ENCODE measurements at places on chromosomes 4 and X.

GRCh38 chr4:40550948-40551462 is 78.7 kb downstream of the RBM47 start:
- DNase-seq: no peak

- no peak for DNase-seq
Measured at GRCh38 chrX:71492231-71493065, 40.5 kb upstream of the OGT start.

- DNase-seq: no peak
Measured at GRCh38 chrX:102672856-102673255, 21.6 kb downstream of the GPRASP1 start.

DNA sequence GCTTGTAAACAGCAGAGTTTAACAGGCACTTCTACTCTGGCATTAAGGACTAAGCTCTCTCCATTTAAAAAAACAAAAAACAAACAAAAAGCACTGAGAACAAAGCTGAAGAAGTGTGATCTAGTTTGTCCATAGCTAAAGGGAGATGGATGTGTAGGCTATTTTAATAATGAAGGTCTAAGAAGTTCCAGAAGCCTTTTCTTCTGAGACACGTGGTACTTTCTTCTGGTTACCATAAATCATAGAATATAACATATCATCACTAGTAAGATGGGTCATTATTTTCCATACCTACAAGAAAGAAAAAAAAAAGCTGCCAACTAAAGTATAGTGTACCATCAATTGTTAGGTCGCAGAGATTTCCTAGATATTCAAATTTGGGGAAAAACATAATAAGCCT is 722 bp upstream of the NBDY start:
- DNase-seq: no peak

GRCh38 chrX:153214934-153215333 is 35.9 kb downstream of the MAGEA1 start:
- DNase-seq: no peak

GRCh38 chrX:40108959-40109287 is 11.2 kb upstream of the BCOR start:
- DNase-seq: no peak

DNA sequence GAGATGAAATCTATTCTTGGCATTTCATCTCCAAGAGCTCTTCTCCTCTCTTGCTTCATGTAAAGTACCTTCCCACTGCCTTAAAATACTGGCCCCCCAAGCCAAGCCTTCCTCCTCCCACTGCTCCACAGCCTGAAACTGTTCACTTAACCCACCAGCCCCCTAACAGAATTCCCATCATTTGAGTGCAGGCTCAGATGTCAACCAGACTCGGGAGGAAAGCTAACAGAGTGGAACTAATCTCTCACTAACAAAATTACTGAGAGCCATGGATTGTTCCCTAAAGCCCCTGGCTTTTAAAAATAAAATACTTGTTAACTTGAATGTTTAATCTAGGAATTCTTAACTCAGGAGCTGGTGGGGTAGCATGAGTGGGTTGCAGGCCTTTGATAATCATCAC is 7.1 kb upstream of the DCUN1D4 start:
- DNase-seq: no peak

GRCh38 chr4:88606832-88607231 is 14.6 kb downstream of the HERC3 start:
- DNase-seq: no peak

DNA sequence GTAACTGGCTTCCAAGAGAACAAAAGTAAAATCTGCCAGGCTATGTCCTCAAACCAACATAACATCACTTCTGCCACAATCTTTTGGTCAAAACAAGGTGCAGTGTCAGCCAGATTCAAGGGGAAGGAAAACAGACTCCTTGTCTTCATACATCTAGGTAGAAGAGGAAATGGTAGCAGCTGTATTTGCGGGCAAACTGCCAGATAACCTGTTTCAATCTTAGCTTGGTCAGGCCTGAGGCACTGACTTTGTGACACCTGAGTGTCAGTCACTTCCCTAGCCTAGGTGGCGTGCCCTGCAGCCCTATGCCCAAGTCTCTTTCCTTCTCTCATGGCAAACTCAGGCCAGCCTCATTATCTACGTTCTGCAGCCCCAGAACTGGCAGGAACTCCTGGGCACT is 146.2 kb upstream of the JADE1 start:
- no peak for DNase-seq

- no peak for DNase-seq
Measured at GRCh38 chrX:118975831-118976598, 1.6 kb downstream of the LONRF3 start.

DNA sequence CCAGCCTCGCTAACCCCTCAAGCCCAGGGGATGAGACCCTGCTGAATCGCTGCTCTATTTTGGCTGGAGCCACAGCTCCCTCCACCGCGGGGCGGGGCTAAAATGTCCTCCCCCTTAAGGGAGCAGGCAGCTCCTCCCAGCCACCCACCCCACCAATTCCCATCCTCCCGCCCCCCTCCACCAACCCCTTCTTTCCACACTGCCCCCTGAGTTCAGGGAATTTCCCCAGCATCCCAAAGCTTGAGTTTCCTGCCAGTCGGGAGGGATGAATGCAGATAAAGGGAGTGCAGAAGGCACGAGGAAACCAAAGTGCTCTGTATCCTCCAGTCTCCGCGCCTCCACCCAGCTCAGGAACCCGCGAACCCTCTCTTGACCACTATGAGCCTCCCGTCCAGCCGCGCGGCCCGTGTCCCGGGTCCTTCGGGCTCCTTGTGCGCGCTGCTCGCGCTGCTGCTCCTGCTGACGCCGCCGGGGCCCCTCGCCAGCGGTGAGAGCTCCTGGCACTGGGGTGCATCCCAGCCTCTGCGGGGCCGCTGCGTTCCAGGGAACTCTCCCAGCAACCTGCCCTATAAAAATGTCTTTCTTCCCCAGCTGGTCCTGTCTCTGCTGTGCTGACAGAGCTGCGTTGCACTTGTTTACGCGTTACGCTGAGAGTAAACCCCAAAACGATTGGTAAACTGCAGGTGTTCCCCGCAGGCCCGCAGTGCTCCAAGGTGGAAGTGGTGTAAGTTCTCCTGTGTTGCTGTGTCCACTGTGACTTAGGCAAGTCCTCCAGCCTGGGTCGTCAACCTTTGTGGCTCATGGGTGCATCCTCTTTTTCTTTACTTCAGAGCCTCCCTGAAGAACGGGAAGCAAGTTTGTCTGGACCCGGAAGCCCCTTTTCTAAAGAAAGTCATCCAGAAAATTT is at the start of gene CXCL6:
Gene CXCL6, plus strand, starts transcription at position 306 of the 907 bp plus-strand sequence. Its CDS starts 73 bp downstream, at position 379.
- DNase-seq: no peak

DNA sequence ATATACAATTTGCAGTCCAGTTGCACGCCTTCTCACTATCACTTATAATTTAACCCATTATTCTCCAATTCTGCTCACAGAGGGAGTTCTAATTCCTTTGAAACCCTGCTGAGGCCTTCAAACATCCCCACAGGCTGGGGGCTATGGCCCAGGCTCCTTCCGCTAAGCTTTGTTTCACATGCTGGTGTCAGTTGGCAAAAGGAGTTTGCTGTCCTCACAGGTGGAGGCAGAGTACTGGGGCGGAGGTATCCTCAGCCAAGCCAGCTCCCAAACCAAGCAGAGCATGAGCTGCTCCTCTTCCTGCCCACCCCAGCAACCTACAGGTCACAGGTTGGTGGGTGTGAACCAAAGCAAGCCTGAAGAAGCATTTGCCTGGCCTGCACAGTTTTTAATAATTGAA is 21.5 kb downstream of the BTC start:
- DNase-seq: no peak

GRCh38 chr4:168257768-168258167 is 60.8 kb downstream of the DDX60 start:
- no peak for DNase-seq

- DNase-seq: no peak
Measured at GRCh38 chr4:48187813-48188212, 53.8 kb upstream of the TXK start.
